ENCODE measurements at places on chromosomes 16 and 17.

DNA sequence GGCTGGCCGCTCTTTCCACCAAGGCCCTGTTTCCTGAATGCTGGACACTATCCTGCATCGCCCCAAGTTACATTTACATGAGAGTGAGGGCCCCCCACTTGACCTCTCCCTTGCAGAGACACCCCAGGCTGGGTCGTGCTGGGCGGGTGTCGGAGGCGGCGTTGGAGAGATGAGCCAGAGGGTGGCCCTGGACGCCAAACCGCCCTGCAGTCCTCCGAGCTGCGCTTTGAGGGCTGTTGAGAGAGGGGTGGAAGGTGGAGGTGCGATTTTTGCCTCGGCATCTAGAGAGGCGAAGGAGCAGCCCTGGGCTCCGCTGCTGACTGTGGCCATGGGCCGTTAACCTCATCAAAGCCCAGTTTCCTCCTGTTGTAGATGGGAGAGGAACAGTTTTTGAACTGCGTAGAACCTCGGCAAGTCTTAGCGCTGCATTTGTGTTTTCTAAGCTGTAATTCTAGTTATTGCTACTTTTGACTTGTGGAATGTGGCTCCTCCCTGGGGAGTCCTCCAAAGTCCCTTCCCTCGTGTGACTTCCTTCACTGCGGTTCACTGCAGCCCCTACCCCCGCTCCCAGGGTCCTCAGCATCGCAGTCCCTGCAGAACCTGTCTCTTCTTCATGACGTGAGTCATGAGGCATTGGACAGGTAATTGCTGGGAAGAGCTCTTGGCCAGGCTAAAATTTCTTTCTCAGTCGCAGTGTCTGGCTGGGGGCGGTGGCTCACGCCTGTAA is 986 bp upstream of the ELOB start:
- DNase-seq, result no peak

DNA sequence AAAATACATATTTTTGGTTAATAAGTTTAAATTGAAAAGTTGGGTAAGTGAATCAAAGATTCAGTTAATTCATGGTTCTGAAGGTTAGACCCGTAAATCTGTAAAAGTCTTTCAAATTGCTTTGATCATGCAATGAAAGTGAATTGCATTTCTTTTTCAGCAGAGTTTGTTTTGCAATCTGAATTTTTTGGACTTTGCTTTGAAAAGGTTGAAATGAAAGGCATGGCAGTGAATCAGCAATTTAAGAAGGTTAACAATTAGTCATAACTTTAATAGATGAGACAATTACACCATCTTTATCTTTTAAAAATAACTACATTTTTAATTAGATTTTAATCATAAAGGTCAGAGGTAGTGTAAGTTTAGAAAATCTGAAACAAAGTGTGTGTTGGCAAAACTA is 310.9 kb upstream of the KCNJ16 start:
- no peak for DNase-seq

- no peak for DNase-seq
Observed at GRCh38 chr16:11142951-11143350, 113.1 kb downstream of the SOCS1 start.

DNA sequence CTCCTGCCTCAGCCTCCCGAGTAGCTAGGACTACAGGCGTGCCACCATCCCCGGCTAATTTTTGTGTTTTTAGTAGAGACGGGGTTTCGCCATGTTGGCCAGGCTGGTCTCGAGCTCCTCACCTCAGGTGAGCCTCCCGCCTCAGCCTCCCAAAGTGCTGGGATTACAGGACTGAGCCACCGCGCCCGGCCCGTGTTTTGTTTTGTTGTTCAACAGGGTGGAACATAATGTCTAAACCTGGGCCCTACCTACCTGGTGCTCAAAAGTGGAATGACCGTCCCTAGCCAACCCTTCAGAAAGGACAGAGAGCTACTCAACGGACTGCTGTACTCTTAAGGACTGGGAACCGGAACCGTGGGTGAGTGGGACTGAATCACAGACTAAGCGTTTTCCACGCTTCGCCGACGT is 772 bp upstream of the KIF22 start:
- no peak for DNase-seq

- no peak for DNase-seq
Observed at GRCh38 chr16:31036691-31037090, 3.3 kb downstream of the STX4 start.

GRCh38 chr17:19948116-19948943 is 29.3 kb downstream of the AKAP10 start:
- peak; percentile 24 for DNase-seq

GRCh38 chr16:86101137-86101896 is 202.4 kb downstream of the IRF8 start:
- no peak for DNase-seq

GRCh38 chr17:17042384-17042736 is at the start of gene MPRIP:
MPRIP (plus strand) TSS chr17:17042457; CDS start chr17:17042849, 392 bp downstream.
- DNase-seq, result no peak

DNA sequence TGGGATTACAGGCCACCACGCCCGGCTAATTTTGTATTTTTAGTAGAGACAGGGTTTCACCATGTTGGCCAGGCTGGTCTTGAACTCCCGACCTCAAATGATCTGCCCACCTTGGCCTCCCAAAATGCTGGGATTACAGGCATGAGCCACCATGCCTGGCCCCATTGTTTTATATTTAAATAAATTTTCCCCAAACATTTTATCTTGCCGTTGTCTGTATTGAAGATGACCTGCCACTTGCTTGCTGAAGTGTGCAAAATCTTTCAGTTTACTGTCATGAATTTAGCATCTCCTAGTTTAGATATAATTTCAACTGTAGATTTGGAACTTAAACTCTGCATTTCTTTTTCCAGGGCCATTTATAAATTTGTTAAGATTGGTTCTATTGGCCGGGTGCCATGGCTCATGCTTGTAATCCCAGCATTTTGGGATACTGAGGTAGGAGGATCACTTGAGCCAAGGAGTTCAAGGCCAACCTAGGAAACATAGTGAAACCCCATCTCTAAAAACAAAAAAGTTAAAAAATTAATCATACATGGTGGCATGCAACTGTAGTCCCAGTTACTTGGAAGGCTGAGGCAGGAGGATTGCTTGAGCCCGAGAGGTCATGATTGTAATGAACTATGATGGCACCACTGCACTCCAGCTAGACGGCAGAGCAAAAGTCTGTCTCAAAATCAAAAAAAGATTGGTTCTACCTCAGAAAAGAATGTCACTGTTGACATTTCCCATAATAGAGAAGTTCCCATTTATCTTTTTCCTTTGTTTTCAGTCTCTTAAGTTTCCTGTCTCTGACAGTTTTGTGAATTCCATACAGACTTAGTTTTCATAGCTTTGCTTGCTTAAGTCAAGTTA is 84.4 kb downstream of the VMP1 start:
- peak; percentile 95 for DNase-seq

DNA sequence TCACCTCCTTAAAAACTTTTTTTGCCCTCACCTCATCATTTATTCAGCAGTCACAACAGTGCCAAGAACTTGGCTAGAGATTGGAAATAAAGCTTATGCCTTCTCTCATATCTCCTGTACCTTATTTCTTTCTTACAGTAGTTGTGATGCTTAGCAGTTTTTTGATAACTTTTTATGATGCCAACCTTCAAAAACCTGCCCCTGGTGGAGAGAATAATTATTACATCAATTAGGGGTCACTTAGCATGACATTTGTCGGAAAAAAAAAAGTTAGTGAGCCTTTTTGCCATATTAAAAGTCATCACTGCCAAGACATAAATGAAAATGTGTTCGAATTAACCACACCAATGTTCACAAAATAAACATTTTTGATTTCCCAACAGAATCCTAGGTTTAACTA is 296.6 kb downstream of the WWOX start:
- DNase-seq, result peak; percentile 13

DNA sequence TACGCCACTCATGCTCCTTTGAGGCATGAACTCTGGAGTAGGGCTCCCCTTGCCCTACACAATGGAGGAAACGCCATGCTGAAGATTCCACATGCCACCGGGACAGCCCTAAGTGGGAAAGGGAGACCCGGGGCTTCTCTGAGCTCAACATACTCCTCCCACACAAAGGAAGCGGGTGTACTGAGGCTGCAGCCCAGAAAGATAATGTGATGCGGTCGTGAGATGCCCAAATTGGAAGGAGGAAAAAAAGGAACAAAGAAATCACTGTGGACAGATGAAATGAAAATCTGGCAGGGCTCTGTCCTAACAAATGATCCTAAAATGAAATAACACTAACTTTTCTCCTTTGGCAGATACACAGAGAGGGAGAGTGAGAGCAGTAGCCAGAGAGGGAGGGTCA is 182.1 kb downstream of the ZFHX3 start:
- no peak for DNase-seq

- no peak for DNase-seq
Observed at GRCh38 chr16:59840169-59840568, 1106.1 kb upstream of the GOT2 start.

GRCh38 chr17:12369065-12369464 is 296.6 kb upstream of the MYOCD start:
- DNase-seq, result no peak

- DNase-seq, result no peak
Observed at GRCh38 chr16:26129997-26130396, 438.2 kb downstream of the HS3ST4 start.

DNA sequence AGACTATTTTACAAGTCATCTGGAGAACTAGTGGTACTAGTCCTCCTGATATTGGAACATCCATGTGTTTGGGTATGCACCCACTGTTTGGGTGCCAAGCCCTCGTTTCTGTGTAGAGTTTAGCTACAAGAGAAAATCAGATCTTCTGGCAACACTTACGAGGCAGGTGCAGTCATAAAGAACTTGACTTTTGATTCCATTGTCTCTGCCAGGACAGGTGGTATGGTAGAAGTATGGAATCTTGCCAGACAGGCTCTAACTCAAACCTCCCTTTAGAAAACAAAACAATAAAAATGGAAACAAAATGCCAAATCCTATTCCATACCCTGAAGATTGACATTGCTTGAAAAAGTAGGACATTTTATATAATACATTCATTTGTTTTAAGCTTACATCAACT is 16.0 kb downstream of the RNF43 start:
- DNase-seq, result no peak

GRCh38 chr17:69574257-69575197 is 160.0 kb downstream of the MAP2K6 start:
- no peak for DNase-seq

- DNase-seq, result no peak
Observed at GRCh38 chr16:66099306-66099705, 267.2 kb upstream of the CDH5 start.

- no peak for DNase-seq
Observed at GRCh38 chr17:28470266-28470913, 3.1 kb upstream of the SLC13A2 start.

DNA sequence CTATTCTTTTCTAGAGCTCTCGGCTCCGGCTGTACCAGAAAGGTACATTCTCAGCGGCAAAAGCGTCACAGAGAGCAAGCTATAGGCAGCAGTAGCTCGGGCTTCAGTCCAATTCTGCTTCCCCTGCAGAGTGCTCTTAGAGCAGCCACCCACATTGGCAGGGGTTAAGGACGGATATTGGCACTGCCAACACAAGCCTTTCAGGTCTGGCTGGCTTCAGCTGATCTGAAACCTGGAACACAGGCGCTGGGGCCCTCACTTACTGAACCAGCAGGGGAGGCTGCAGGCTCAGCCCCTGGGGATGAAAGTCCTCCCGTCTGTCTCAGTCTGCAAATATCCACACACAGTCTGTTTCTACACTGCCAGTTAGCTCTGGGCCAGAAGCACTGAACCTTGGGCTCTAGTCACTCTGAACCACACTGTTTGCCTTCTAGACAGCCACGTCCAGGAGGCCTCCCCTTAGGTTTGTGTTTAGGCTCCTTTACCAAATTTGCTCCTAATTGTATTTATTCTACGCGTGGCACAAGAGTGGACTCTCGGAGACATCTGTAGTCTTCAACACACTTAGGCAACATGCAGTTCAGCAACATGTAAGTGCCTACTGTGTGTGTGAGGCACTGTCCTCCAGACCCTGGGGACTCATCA is 40.1 kb downstream of the HIC1 start:
- peak; percentile 31 for DNase-seq

DNA sequence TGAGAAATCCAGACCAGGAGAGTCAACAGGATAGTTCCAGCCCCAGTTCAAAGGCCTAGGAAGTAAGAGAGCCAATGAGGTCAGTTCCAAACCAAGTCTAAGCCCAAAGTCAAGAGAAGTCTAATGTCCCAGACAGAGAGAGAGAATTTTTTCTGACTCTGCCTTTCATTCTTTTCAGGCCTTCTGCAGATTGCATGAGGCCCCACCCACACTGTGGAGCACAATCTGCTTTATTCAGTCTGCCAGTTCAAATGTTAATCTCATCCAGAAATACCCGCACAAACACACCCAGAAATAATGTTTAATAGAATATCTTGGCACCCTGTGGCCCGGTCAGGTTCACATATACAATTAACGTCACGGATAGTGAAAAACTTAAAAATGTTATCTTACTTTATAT is 962.4 kb upstream of the SOX9 start:
- no peak for DNase-seq

- peak; percentile 56 for DNase-seq
Observed at GRCh38 chr16:3458852-3459361, 15.4 kb downstream of the NAA60 start.

DNA sequence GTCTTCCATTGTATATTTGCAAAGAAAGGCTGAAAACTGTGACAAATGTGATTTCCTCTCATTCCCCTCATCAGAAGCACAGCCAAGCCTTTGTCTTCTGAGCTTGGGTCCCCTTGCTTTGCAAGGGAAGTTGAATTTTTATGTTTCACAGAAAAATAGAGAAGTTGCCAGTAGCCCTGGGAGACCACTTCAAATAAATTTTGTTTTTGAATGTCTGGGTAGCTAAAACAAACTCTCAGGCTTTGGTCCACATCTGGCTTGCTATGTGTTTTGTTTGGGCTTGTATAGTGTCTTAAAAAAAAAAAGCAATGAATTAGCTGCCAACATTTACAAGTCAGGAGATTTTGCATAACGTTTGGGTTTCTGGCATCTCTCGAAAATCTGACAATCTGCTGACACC is 24.1 kb downstream of the PIK3R6 start:
- DNase-seq, result no peak

DNA sequence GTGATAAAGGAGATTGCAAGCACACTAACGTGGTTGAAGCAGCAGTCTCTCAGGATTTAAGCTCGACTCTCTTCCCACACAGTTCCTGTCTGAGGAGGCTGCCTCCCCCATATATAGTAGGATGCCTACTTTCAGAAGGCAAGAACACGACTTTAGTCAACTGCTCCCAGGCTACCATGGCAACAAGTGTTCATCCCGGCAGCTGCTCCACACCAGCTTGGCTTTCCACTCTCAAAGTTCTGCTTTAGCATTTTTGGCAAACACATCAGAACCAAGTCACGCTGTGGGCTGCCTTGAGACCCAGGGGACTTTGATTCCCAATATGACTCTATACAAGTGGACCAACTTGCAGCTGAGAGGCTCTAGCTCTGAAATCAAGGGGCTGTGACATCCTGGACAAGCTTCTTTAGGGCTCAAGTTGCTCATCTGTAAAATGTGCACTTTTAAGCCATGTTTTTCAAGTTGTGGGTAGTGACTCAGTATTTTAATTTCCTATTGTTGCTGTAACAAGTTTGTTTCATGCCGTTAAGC is 16.5 kb downstream of the ZP2 start:
- DNase-seq, result no peak

DNA sequence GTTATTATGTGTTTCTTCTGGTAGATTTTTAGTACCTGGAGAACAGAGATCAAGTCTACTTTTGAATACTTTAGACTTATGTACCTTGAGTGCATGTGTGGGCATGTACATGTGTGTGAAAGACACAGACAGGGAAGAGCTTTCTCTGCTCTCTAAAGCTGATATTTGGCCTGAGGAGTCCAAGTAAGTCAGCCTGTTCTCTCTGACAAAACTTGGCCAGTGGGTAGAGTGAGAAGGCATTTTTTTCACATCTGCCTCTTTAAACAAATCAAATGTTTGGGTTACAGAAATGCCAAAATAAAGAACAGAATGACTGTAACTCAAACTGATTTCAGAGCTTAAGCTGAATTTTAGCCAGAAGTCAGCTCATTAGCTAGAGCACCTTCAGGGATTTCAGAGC is 309.7 kb upstream of the DYNLRB2 start:
- no peak for DNase-seq
